Endodermal cell (in vitro differentiated cells): ENCODE measurements at places on chromosomes 11 and 22. TPM values are rescaled to one million over a fixed set of nuclear protein-coding genes. Genes with fewer than 3 reads are reported as not detected.

DNA sequence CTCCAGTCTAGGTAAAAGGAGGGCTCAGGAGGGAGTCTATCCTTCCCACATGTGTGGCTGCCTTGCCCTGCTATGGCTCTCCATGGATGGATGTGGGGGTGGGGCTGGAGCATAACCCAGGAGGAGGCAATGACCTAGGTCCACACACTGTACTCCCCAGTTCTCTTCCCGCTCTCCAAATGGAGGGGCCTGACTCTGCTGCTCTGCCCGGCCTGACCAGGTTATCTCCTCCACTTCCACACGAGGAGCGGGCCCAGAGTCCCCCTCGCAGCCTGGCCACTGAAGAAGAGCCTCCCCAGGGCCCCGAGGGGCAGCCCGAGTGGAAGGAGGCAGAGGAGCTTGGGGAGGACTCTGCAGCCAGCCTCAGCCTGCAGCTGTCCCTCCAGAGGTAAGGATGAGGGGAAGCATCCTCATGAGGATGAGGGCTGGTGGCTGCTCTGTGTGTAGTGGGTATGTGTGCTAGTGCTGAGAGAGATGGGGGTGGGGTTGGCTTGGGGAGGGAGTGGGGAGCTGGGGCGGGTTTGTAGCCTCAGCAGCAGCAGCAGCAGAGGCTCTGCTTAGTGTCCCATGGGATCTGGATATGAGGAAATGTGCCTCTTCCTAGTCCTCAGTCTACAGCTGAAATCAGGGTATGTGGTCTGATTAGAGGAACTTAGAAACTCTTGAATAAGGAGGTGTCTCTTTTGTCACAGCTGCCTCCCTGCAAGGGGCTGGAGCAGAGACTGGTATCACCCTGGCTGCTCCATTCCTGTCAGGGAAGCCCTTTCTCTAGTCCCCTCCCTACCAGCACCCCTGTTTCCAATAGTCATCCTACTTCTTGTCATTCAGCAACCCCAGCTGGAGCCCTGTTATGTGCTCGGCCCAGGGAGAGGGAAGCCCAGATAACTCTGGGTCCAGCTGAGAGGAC lies 54.1 kb downstream of the CEP164 start:
- H3K4me1 ChIP-seq = no peaks in the 10 kb centered on the region
- no peak for DNase-seq
- no peak overlapping the region for H3K4me3 ChIP-seq
- peaks cover 39% of the 10 kb centered on the region for H3K36me3 ChIP-seq

- DNase-seq = no peak
- H3K4me1 ChIP-seq = no peaks in the 10 kb centered on the region
- no peak overlapping the region for H3K4me3 ChIP-seq
- no peaks in the 10 kb centered on the region for H3K36me3 ChIP-seq
- H3K27ac ChIP-seq = no peak overlapping the region
These were observed 166.1 kb downstream of the ADAMTS15 start for GRCh38 chr11:130614591-130614990.

DNA sequence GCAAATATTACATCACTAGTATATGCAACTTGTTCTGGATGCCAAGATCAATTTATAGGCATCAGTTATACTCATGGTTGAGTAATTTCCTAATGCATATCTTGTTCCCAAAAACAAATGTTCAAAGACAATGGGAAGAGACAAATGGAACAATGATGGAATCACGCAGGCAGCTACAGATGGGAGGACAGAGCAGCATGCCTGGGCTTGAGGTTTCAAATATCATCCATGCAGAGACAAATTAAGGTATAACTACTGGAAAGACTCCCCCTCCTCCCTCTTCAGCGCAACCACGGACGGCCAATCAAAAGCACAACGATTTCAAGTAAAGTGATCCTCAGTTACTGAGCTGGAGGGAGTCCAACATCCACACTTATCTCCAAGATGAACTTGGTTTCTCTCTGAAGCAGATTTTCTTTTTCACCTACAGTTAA lies 106.8 kb downstream of the CCDC83 start:
- H3K27ac ChIP-seq = no peak overlapping the region
- H3K4me3 ChIP-seq = no peak overlapping the region
- DNase-seq = no peak
- H3K36me3 ChIP-seq = peaks cover 94% of the 10 kb centered on the region
- no peaks in the 10 kb centered on the region for H3K4me1 ChIP-seq

GRCh38 chr22:24506802-24507438 lies 11.8 kb downstream of the UPB1 start:
- H3K4me1 ChIP-seq = peaks cover 24% of the 10 kb centered on the region
- DNase-seq = peak; percentile 68
- H3K4me3 ChIP-seq = no peak overlapping the region
- no peak overlapping the region for H3K27ac ChIP-seq
- H3K27me3 ChIP-seq = peaks cover 11% of the 10 kb centered on the region
- H3K36me3 ChIP-seq = no peaks in the 10 kb centered on the region

DNA sequence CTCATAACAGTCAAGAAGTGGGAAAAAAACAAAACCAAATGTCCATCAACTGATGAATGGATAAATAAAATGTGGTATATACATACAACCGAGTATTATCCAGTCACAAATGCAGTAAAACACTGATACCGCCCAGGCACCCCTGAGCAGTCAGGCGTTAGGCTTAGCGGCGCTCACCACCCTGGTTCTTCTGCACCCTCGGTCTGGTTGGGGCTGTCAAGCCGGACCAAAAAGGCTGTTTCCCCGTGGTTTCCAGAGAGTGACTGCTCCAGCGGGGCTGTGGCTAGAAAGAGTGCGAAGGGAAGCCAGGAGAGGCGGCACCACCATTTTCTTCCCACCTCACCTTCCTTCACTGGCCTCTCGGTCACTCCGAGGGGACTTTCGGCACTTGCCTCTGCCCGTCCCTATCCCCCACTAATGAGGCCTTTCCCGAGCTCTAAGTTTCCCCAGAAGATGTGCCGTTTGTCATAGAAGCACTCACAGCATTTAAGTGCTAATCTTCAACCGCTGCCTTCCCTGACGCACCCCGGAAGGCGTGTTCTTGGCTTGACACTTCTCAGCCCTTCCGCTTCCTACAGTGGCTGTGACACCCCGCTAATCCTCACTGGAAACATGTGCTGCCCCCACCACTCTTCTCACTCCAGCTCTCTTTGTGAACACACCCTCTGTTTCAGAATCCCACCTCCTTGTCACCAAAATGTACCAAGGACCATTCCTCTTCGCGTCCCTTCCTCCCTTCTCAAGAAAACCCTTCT lies 42.4 kb downstream of the FCHSD2 start:
- no peaks in the 10 kb centered on the region for H3K4me1 ChIP-seq
- no peaks in the 10 kb centered on the region for H3K36me3 ChIP-seq
- no peak overlapping the region for H3K27ac ChIP-seq
- no peak overlapping the region for H3K4me3 ChIP-seq

DNA sequence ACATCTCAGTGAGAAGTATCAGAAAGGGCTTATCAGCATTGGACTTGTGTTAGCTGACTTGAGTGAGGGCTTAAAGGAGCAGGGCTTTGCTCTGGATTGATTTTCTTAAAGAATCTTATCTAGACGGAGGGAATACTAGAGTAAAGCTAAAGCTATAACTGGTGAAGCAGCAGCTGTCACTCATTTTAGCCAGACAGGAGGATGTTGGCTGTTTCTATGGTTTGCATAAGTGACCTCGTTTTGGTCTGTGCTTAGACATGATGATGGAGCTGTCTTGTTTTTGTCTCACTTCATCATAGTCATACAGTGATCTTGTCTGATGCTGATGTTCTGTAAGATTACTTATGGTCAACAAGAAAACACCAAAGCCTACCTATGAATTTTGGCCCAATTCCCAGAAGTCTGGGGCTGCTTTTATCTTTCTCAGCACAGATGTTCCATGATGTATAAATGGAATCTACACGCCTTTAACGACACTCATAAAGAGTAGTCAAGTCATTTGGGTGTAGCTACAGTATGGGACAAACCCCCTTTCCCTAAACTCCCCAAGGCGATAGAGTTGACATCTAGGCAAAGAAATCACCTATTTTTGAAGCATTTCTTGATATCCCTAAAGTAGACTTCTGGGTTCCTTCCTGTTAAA lies 77.5 kb upstream of the UCP3 start:
- no peak overlapping the region for H3K27ac ChIP-seq
- DNase-seq = no peak
- no peak overlapping the region for H3K4me3 ChIP-seq
- H3K36me3 ChIP-seq = peaks cover 34% of the 10 kb centered on the region
- H3K27me3 ChIP-seq = no peaks in the 10 kb centered on the region

DNA sequence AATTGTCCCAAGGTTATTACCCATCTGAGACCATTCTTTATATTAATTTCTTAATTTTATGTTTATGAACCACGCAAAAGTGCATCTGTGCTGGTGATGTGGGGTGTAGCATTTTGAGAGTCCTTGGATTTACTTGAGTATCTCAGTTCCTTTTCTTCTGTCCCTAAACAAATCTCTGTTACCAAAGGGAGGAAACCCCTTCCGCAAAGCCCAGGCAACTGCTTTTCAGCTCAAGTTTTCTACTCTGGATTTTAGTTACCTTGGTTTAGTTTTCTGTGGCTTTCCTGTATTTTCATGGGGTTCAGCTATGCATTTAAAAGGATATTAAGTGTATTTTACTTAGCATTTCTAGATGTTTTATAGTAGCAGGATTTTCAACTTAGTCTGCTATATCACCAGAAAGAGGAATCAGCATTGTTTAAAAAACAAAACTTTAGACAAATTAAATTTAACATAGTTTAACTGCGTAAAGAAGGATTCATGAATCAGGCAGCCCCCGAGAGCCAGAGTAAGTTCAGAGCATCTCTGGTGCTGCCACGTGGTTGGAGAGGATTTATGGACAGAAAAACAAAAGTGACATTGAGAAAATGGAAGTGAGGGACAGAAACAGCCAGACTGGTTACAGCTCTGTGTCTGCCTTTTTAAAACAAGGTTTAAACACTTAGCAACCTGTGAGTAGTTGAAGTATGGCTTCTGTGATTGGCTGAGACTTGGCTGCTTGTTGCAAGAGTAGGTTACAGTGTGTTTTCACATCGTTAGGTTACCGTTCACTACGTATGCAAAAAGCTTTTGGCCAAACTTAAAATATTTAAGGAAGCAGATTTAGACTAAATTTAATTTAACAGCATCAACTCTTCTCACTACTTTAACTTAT lies 9.6 kb downstream of the ADM start:
- H3K4me3 ChIP-seq = no peak overlapping the region
- H3K36me3 ChIP-seq = no peaks in the 10 kb centered on the region
- H3K27ac ChIP-seq = no peak overlapping the region
- DNase-seq = no peak
- H3K27me3 ChIP-seq = peaks cover 25% of the 10 kb centered on the region
- peaks cover 14% of the 10 kb centered on the region for H3K4me1 ChIP-seq

- H3K27ac ChIP-seq = no peak overlapping the region
- DNase-seq = no peak
- peaks cover 16% of the 10 kb centered on the region for H3K27me3 ChIP-seq
- H3K4me1 ChIP-seq = no peaks in the 10 kb centered on the region
These were observed 66.7 kb upstream of the DBX1 start for GRCh38 chr11:20226933-20227332.

GRCh38 chr11:93123351-93123898 lies 74.4 kb downstream of the SLC36A4 start:
- H3K27ac ChIP-seq = no peak overlapping the region
- no peaks in the 10 kb centered on the region for H3K27me3 ChIP-seq
- H3K36me3 ChIP-seq = no peaks in the 10 kb centered on the region
- H3K4me3 ChIP-seq = no peak overlapping the region
- H3K4me1 ChIP-seq = no peaks in the 10 kb centered on the region

GRCh38 chr11:109619498-109619897 lies 197.5 kb downstream of the C11orf87 start:
- no peak for DNase-seq
- no peak overlapping the region for H3K27ac ChIP-seq
- H3K4me3 ChIP-seq = no peak overlapping the region
- H3K36me3 ChIP-seq = no peaks in the 10 kb centered on the region

DNA sequence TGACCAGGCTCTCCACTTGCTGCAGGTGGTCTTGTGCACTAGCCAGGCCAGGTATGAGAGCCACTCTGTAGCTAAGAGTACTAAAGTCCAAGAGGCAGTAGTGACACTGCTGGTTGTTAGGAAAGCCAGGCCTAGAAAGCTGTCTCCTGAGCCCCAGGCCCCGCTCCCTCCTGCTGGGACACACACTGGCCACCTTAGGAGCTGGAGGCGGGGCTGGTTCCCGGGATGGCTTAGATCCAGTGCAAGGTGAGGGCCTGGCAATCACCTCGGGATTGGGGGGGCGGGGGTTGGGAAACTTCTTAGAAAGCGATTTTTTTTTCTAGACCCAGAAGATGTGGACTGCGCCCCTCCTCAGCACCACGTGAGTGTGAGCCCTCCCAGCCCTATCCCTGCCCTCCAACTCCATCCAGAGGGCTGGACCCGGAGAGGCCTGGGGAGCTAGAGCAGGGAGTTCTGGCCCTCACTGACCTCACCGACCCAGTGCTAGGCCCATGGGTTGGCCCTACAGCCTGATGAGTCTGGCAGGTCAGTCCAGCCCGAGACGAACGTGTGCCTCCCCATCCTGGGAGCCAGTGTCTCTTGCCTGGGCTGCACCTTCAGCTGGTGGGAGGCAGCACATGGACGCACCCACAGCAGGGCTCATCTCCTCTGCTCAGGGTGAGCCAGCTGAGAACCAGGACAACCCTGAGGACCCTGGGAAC lies 18.1 kb downstream of the SLC37A2 start:
- no peak overlapping the region for H3K27ac ChIP-seq
- no peaks in the 10 kb centered on the region for H3K4me1 ChIP-seq
- H3K4me3 ChIP-seq = no peak overlapping the region
- peak; percentile 64 for DNase-seq

DNA sequence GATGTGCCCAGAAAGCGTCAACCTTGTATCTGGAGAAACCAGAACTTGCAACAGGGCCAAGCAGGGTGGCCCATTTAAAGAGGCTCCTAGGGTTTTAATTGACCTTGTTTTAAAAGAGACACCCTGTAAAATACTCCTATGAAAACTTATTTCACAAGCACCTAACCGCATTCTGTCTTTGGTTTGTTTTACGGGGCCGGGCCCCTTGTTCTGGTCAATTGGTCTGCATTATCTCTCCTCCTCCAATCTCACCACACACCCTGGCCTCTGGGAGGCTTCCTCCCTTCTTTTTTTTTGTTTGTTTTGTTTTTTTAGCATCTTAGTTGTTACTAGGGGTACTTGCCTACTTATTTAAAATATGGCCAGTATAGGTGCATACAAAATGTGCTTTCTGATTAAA lies 4.7 kb downstream of the EHF start:
- no peak for DNase-seq
- H3K27ac ChIP-seq = no peak overlapping the region
- no peak overlapping the region for H3K4me3 ChIP-seq

SHANK2 gene
- 22.3 to 33.2 TPM (median 25.8 TPM) in 3 replicates for total RNA-seq

SEC14L6 gene
- 1.0 to 2.1 TPM (median 2.0 TPM) in 3 replicates for total RNA-seq

TBX10 gene
- total RNA-seq = not detected in 3 replicates

RAB39A gene
- 4.6 and 4.8 TPM in 2 replicates for total RNA-seq

ZP1 gene
- not detected in 2 replicates for total RNA-seq

PANX3 gene
- total RNA-seq = not detected in 2 replicates
